ENCODE measurements at places on chromosomes 5 and 9. TPM values are rescaled to one million over a fixed set of nuclear protein-coding genes. Genes with fewer than 3 reads are reported as not detected.

Gene OTP
- total RNA-seq = 1.8 TPM

Gene HK3
- total RNA-seq = 0.66 TPM

Gene RICTOR
- total RNA-seq = 39.5 TPM

Gene GABRB2
- 44.6 TPM for total RNA-seq

Gene PNPLA7
- 0.89 TPM for total RNA-seq

Gene C5
- total RNA-seq = 9.1 TPM

Gene CDC23
- 40.0 TPM for total RNA-seq

Gene GMCL2
- not detected for total RNA-seq

Gene IL9
- not detected for total RNA-seq

Gene SARDH
- 7.4 TPM for total RNA-seq

Gene NPR3
- 21.1 TPM for total RNA-seq

Gene CARD6
- 6.8 TPM for total RNA-seq

Gene IL3
- total RNA-seq = not detected

Gene FGF1
- 57.7 TPM for total RNA-seq

Gene TRPM6
- 1.9 TPM for total RNA-seq

Gene IL5
- 0.50 TPM for total RNA-seq

Gene SHOC1
- not detected for total RNA-seq

Gene PITX1
- total RNA-seq = not detected

Gene CCL21
- total RNA-seq = not detected

Gene HTR4
- 0.94 TPM for total RNA-seq

Gene MSANTD3
- 22.2 TPM for total RNA-seq

Gene MUSK
- total RNA-seq = 3.4 TPM

Gene C1QTNF2
- total RNA-seq = 6.2 TPM

Measured in spinal cord (tissue), 10 donors.